ENCODE measurements at places on chromosomes 6 and 20.

- no peak for DNase-seq
These were observed 33.3 kb upstream of the THEMIS start for GRCh38 chr6:127933852-127934840.

DNA sequence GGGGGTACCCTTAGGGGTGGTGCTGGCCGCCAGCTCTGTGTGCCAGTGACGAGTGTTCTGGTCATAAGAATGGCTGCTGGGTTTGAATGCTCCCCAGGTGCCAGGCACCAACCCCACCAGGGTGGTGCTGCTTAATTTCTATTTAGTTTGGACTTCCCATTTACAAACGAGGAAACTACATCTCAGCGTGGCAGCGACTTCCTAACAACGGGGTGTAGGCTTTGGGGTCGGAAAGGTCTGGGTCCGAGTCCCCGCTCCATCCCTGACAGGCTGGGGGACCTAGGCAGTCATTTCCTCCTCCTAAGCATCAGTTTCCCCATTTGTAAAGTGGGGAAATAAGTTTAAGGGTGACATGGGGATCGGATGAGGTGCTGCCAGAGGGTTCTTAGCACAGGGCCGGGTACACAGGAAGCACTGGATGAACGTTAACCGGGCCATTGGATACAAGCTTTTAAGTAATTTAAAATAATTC lies 30.3 kb downstream of the CEBPB start:
- no peak for DNase-seq

DNA sequence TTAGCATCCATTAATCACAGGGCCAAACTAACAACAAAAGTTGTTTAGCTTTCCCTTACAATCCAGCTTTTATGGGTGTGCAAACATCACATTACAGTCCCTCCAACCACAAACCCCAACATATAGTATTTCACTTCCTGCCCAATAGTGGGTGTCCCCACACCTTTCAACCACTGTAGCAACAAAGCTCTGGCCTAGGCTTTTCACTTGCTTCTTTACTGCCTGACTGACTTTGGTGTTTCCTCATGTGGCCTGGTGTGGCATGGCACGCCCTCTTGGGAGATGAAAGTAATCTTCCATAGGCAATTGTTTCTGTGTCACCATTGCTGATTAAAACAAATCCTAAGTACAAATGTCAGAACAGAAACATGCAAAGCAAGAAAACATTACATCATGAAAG lies 46.3 kb downstream of the MCM8 start:
- DNase-seq = peak; percentile 18

- no peak for DNase-seq
These were observed 10.3 kb downstream of the MTO1 start for GRCh38 chr6:73471686-73472290.

GRCh38 chr20:51469578-51470498 lies 72.7 kb downstream of the NFATC2 start:
- DNase-seq = no peak

GRCh38 chr20:9903048-9903655 lies 64.3 kb upstream of the PAK5 start:
- DNase-seq = no peak

- no peak for DNase-seq
These were observed 11.8 kb downstream of the RIPOR2 start for GRCh38 chr6:24923885-24924401.
